ENCODE measurements at places on chromosomes 12 and 14.

- DNase-seq: no peak
These were observed 12.7 kb downstream of the RILPL1 start for GRCh38 chr12:123520567-123521474.

DNA sequence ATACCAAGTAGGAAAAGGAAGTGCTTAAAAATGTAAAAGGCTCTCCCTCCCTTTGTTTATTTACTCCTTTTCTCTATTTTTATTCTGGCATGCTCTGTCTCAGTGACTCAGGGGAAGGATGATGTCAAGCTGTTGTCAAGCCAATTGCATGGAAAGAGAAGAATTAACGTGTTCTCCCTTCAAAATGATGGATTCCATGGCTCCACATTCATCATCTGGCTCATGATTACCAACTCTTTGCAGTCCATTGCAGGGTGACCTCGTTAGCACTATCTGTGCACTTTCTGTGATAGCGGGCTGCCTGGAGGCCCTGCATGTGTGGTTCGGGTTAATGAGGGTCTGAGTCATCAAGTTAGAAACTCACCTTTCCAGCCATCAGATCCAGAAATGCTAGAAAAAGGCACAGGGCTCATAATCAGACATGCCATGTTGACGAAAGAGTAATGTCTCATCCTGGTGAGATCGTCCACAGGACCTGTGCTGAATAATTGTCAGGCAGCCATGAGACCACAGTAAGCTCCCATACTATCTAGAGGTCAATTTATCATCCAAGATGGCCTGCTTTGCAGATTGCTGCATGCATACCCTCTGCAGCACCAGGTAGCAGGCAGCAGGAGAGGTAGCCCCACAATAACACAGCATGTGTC, 79.2 kb upstream of the BTG1 start:
- DNase-seq: no peak

GRCh38 chr12:78209846-78210505, 379.3 kb downstream of the NAV3 start:
- DNase-seq: no peak

- DNase-seq: no peak
These were observed 6.0 kb downstream of the PSMD9 start for GRCh38 chr12:121894633-121895032.
